OCI-LY7 (cell line): ENCODE measurements at places on chromosomes 7 and 10. TPM values are rescaled to one million over a fixed set of nuclear protein-coding genes. Genes with fewer than 3 reads are reported as not detected.
A peak's percentile ranks its signal among the peaks of the same experiment; 100 is the strongest.

DNA sequence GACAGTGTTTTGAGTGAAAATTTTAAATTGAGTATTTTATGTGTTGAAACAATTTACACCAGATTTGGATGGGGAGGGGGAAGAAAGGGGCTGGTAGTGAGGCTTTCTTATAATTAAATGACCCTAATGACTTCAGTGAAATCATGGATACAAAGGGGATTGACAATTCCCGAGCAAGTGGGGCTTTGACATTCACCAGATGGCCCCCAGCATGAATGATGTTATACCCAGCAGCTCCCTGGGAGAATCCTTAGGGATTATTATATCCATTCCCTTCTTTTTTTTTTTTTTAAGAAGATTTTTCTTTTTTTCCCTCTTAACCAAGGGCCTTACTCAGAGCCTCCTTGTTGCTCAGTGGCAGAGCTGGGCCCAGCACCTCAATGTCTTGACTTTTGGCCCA lies 17.9 kb downstream of the PLPP4 start:
- DNase-seq, result no peak

- DNase-seq, result no peak
These were observed 144.0 kb upstream of the RET start for GRCh38 chr10:42932735-42933447.

The TBL2 gene
- 42.8 and 47.9 TPM in 2 replicates for total RNA-seq

- DNase-seq, result peak; percentile 62
These were observed 70.4 kb downstream of the HERPUD2 start for GRCh38 chr7:35624299-35625186.

DNA sequence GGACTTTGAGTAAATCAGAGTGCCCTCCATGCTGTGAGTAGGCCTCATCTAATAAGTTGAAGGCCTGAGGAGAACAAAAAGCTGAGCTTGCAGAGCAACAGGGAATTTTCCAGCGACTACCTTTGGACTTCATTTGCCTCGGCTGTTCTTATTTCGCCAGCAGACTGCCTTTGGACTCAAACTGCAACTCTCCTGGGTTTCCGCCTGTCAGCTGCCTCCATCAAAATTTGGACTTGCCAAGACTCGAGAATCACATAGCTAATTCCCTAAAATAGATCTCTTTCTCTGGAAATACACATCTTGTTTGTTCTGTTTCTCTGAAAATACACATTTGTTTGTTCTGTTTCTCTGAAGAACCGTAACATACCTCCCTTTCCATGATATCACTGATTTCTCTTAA lies 93.8 kb downstream of the ITGB8 start:
- no peak for DNase-seq

- no peak for DNase-seq
These were observed 7.3 kb upstream of the MAFK start for GRCh38 chr7:1523208-1523607.

DNA sequence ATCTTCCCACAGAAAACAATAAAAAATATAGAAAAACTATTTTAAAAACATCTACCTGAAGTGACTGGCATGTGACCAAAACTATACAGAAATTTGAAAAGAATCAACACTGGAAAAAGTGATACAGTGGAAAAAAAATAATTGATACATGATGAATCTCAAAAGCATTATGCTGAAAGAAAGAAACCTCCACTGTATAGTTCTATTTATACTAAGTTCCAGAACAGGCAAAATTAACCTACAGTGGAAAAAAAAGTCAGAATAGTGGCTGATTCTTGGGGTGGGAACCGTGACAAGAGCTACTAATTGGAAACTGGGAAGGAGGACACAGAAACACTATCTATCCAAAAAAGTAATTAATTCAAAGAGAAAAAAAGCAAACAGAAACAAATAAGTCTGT lies 14.9 kb downstream of the RTKN2 start:
- no peak for DNase-seq

- no peak for DNase-seq
These were observed 106.7 kb downstream of the WDFY4 start for GRCh38 chr10:48791267-48791928.

The VOPP1 gene
- total RNA-seq, result 72.1 and 73.9 TPM in 2 replicates

The ACTL6B gene
- total RNA-seq, result not detected in 2 replicates

The AMZ1 gene
- total RNA-seq, result 2.7 and 2.9 TPM in 2 replicates

DNA sequence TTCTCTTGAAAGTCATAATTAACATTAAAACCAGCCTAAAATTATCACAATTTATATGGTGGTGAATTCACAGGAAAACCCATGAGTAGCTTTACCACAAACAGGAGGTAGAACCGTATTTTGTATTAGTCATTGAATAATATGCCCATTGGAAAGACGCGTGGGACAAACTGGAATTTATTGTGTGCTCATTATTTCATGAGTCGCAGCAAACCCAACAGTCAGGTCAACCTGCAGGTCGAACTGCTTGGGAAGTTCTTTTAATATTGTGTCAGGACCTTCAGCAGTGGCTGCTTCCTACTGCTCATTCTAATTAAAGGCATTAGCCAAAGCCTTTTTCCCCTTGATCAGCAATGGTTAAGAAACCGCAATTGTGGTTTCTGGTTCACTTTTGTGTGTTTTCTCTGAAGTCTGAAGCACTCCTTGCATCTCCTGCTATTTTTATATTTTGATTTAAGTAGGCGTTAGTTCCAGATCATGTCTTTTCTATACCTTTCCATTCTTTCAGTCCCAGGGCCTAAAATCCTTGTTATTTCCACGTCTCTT lies 100.1 kb downstream of the RAB11FIP2 start:
- no peak for DNase-seq

DNA sequence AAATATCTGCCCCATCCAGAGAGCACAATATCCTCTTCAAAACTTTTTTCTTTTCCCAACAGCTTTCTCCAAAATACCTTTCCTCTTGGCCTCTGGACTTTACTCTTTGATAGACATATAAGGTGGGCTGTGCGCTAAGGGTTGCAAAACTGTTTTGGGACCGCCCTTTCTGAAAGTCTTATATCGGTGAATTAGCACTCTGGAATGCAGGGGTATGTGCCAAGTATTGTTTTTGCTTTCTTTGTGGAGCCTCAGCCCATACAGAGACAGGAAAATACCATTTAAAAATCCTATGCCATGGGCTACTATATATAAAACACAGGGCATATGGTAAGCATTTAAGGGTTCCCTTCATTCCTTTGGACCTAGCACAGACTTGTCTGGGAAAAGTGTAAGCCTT lies 37.7 kb downstream of the PPP1R17 start:
- DNase-seq, result no peak

- no peak for DNase-seq
These were observed 535.9 kb downstream of the AUTS2 start for GRCh38 chr7:70134029-70134770.

GRCh38 chr7:68733219-68734153 lies 864.8 kb upstream of the AUTS2 start:
- no peak for DNase-seq

- no peak for DNase-seq
These were observed 102.9 kb upstream of the CCDC6 start for GRCh38 chr10:60009276-60009675.

The PPP1R17 gene
- total RNA-seq, result not detected in 2 replicates

The SCIN gene
- not detected in 2 replicates for total RNA-seq

The OGDHL gene
- total RNA-seq, result 0.23 and 0.24 TPM in 2 replicates

- no peak for DNase-seq
These were observed 144.3 kb downstream of the KIF20B start for GRCh38 chr10:89845541-89846280.

DNA sequence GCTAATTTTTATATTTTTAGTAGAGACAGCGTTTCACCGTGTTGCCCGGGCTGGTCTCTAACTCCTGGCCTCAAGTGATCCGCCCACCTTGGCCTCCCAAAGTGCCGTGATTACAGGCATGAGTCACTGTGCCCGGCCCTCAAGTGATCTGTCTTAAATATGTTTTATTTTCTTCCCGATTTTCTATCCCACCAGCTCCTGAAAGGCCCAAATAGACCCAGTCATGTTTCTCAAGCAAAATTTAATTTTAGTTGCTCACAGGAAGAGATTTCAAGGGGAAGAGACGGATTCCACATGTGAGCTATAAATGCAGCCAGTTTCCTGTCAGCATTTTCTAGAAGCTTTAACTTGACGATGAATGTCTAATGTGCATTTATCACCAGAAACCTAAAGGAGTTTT lies 12.0 kb downstream of the DENND10 start:
- no peak for DNase-seq

The GNAT3 gene
- total RNA-seq, result not detected in 2 replicates

DNA sequence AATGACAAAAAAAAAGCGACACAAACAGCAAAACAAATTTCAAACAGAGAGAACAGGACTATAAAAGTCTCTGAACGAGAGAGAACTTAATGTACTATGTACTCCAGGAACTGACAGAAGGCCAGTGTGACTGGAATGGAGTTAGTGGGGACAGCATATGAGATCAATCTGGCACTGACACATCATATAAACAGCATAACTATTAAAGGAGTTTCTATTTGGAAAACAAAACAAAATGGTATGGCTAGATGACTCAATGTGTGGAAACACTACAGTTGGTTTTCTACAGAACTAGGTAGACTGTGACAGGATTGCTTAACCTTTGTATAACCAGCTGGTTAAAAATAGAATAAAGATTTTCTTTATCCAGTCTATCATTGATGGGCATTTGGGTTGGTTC lies 232.9 kb upstream of the KAT6B start:
- DNase-seq, result no peak

The KCNH2 gene
- 5.8 and 6.2 TPM in 2 replicates for total RNA-seq

- DNase-seq, result no peak
These were observed 2.1 kb downstream of the CHST3 start for GRCh38 chr10:71966046-71967004.

DNA sequence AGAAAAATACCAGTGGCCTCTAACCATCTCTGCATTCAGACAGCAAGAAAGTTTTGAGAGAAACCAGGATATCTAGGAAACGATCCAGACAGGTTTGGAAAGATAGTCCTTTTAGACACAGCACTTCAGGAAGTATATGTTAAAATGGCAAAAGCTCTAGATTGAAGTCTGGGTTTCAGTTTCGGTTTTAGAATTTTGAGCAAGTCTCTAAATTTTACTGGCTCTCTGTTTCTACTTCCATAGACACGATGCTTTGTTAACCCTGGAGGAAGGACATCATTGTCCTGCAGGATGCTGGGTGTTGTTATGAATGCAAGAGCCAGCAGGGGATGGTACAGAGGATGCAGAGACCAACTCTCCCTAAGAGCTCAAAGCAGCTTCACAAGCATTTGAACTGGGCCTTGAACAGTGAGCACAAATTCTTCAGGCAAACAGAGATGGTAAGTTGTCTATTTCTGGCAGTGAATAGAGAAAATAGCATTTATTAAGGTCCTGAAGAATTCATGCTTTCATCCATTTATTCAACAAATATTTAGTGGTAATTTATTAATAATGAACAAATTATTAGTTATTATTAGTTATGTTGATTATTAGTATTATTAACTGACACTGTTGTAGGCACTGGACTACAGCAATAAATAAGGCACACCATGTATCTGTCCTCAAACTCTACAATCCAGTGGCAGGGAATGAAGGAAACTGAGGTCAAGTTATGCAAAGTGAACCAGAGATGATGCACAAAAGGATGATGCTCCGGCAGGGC lies 152.7 kb upstream of the NRP1 start:
- no peak for DNase-seq

- DNase-seq, result no peak
These were observed 637.2 kb downstream of the INHBA start for GRCh38 chr7:41065663-41066062.

The ACSL5 gene
- 23.0 and 25.3 TPM in 2 replicates for total RNA-seq

The MSMB gene
- total RNA-seq, result not detected in 2 replicates

- DNase-seq, result no peak
These were observed 88.7 kb downstream of the DYNC1I1 start for GRCh38 chr7:95861041-95861440.

GRCh38 chr10:95881316-95881715 lies 26.5 kb upstream of the CC2D2B start:
- no peak for DNase-seq

DNA sequence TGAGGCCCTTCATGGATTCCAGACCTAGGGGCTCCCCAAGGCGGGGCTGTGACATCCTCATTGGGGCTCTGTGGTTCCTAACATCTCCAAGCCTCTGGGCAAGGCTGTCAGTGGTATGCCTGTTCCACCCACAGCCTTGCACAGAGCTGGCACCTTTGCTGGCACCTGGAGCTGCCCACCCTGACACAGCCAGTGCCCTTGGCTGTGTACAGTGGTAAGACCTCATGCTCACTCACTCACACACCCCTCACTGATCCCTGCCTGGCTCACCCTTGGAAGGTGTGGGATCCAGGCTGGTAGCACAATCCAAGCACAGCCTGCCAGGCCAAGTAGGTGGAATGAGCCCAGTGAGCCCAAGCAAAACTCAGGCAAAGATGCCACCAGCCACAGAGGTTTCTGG lies 200.4 kb upstream of the PCDH15 start:
- no peak for DNase-seq

DNA sequence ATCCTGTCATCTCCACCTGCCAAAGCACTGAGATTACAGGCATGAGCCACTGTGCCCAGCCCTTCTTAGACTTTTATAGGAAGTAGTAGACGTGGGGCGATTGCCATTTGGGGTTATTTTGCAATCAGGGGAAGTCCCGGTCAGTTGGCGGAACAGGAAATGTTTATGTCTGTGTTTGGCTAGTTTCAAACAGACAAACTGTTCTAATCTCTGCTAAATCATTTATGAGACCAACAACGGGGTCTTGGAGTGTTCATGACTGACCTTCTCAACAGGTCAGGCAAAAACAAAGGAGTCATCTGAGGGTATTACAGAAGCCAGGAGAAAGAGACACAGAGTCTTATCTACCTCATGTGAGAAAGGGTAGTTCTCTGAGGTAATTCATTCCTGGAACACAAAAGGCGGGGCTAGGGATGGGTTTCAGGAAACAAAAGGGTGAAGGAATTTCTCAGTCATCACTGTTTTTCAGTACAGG lies 6.6 kb upstream of the TPK1 start:
- no peak for DNase-seq

DNA sequence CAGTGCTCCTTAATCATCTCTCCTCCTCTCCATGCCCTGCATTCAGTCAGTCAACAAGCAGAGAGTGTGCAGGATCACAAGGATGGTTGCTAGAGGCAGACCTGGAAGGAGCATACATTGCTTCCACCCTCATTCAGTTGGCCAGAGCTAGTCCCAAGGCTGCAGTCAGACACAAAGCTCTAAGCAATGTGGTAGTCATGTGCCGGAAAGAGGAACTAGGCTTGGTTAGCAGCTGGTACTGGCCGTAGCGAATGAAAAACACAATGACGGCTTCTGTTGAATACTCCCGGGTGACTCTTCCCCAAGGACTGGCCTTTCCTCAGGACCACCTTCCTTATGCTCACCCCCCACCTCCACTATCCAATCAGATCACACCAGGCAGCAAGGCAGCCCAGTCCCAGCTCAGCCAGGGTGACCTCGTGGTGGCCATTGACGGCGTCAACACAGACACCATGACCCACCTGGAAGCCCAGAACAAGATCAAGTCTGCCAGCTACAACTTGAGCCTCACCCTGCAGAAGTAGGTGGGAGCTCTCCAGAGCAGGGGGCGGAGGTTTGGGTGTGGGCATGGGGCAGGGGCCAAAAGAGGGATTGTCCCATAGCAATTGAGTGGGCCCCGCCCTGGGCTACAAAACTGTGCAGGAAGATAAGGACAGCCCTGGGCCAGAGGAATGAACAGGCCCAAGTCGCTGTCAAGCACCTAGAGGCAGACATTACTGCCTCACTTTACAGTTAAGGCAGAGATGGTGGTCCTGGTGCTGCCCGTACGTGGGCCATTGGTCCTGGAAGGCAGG lies 10.9 kb downstream of the LDB3 start:
- no peak for DNase-seq
